ENCODE measurements at places on chromosomes 7 and 10. TPM values are rescaled to one million over a fixed set of nuclear protein-coding genes. Genes with fewer than 3 reads are reported as not detected.

PTEN gene
- 93.9 TPM for total RNA-seq

A1CF gene
- total RNA-seq: not detected

CCDC3 gene
- not detected for total RNA-seq

GCK gene
- 0.11 TPM for total RNA-seq

ARHGAP19 gene
- 5.0 TPM for total RNA-seq

FUOM gene
- total RNA-seq: 24.5 TPM

CUZD1 gene
- 0.11 TPM for total RNA-seq

OR2A5 gene
- total RNA-seq: not detected

VPS41 gene
- total RNA-seq: 30.6 TPM

APBB1IP gene
- 9.4 TPM for total RNA-seq

SHH gene
- not detected for total RNA-seq

ZC3HAV1L gene
- total RNA-seq: 10.9 TPM

FANK1 gene
- 13.3 TPM for total RNA-seq

ZDHHC16 gene
- 69.1 TPM for total RNA-seq

GRCh38 chr7:136189506-136189998 is 212.4 kb upstream of the MTPN start:
- DNase-seq: no peak

DNA sequence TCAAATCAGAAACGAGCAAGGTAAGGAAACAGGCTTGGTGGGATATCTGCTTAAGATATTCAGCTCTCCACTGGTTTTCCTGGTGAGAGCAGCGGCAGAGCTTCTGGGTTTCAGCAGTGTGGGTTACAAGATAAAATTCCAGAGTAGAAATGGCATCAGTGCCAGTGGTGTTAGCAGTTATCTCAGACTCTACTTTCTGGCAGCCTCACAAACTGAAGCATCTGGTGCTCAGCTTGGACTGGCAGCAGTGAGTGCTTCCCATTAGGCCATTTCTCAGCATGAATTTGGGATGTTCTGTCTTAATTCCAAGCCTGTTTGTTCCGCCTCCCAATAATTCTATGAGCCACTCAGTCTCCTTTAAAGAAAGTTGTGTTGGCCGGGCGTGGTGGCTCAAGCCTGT is 6.9 kb upstream of the GSTO2 start:
- DNase-seq: no peak

DNA sequence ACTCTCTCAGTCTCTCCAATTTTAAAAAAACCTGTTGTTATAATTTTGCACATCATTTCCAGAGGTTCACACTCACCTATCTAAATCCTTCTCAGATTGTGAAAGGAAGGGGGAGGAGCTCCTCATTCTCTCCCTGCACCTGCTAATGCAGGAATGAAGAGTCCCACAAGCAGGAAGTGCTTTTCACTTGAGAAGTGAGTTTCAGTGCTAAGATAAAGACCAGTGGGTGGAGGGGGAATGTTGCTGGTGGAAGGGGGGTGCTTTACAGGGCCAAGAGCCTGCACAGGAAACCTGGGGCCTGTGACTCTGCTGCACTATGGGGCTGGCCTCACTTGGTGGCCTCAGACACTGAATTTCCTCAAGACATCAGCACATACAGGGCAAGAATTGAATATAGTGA is 176.4 kb downstream of the PTPN20 start:
- no peak for DNase-seq

GRCh38 chr10:83432261-83433045 is 706.9 kb upstream of the GHITM start:
- no peak for DNase-seq

- no peak for DNase-seq
Observed at GRCh38 chr10:7941576-7941975, 112.9 kb upstream of the GATA3 start.

- DNase-seq: no peak
Observed at GRCh38 chr7:30975256-30975899, 11.6 kb downstream of the GHRHR start.

DNA sequence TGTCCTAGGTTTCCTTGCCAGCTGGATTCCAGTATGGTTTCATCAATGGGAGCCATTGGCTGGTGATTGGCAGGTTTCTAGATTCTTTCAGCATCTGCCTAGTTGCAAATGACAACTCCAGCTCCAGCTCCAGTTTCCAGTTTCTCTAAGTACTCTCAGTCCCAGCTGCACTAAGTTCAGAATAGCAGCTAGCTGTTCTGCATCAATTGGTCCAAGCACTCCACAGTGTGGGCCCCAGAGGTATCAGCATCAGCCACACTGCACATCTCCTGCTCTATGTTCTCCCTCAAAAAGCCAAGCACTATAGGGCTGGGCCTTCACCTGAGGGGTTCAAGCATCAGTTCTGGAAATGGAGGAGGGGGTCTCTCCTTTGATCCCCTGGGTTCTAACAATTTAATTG is 143.4 kb downstream of the VPS50 start:
- DNase-seq: no peak

DNA sequence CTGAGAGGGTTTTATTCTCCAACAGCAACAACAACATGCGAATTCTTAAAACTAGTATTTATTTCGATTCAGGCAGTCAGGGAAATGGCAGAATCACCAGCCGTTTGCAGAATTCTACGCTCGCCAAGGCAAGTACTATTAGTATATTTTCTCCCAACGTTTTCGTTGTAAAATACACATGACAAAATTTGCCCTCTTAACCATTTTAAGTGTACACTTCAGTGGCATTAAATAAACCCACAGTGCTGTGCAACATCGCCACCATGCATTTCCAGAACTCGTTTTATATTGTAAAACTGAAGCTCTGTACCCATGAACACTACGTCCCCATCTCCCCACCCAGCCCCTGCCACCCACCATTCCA is 10.8 kb downstream of the EN2 start:
- DNase-seq: no peak

DNA sequence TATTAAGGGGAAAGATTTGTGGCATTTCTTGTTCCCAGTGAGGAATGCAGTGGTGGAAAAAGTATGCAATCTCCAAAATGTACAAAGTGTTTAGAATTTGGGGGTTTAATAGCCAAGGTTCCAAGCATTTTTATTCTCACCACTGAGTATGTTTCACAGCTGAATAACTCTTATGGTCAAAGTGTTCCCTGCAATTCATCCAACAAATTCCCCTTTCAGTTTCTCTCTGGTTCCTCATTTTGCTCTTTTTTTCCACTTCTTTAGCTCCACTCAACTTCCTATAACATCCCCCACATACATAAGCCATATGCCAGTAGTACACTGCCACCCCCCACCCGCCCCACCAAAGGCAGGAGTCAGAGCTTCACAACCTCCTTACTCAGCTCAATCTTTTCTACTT is 4.6 kb downstream of the HECW1 start:
- DNase-seq: peak; percentile 32

DNA sequence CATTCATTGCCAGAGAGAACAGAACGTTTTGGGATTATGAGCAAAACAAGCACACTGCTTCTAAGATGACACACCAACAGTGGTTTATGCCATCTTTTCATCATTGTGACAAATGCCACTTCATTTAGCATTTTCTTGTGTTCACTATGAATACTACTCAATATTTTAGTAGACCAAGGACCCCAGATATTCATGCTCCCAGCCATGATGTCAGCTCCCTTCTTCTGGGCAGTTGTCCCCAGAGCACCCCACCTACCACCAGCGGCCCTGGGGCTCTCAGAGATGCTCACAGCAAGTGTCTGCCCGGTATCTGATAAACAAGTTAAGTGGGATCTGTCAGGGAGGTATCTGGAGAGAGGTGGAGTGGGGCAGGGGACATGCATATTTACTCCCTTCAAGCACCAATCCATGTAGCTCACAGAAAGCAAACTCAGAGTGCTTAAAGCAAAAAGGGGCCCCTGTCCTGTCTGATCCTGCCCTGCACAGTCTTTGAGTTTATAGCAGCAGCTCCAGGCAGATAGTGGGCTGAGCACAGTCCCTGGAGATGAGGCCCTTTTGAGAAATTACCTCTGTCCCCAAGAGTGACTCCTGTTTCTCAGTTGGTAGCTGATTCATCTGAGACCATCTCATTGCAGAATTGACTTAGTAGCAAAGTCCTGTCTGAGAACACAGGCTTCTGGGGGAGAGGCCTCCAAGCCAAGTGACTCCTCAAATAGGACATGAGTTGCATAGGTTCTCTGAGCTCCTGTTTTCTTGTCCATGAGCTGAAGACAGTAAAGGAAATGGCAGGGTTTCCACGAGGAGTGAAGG is 281.8 kb upstream of the KLF6 start:
- DNase-seq: no peak

- no peak for DNase-seq
Observed at GRCh38 chr10:4494551-4494950, 331.5 kb upstream of the AKR1E2 start.

DNA sequence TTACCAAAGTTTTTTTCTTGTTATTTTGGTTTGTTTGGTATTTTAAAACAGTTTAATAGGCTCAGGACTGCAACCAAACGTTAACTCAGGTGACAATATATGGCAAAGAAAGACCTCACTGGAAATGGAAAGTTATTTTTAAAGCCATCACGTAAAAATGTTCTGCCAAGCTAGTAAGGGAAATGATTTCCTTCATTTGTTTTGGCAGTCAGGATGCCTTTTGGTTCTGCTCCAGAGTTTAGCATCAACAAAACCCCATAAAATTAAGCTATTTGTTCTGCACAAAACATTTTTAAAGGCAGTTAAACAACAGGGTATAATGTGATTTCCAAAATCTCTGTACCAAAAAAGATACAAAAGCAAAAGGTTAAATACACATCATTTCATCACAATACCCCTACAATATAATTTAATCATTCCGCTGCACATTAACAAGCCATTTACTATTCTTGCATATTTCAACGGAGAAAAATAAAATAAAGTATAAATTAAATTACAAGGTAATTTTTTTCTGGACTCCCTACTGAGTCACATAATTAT is 172.4 kb downstream of the SEMA3E start:
- DNase-seq: no peak

- peak; percentile 37 for DNase-seq
Observed at GRCh38 chr10:57579926-57580325, 687.8 kb downstream of the IPMK start.

- no peak for DNase-seq
Observed at GRCh38 chr10:26835025-26835424, 25.7 kb downstream of the ABI1 start.

GRCh38 chr7:128264477-128264876 is 23.4 kb downstream of the LEP start:
- DNase-seq: no peak

DNA sequence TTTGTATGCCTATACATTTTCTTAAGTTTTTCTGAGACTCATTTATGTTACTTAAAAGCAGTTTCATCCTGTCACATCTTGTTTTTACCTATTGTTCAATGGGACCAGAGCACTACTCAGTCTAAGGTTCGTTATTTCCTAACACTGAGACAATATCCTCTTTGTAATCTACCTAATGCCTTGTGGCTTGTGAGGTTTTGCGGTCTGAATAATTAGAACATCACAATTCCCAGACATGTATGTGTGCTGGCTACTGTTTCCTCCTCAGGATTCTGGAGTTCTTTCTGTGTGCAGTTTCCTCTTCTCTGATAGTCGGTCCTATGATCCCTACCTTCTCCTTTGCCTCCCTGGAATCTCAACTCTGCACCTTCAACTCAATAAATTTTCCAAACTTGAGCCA is 620.2 kb downstream of the ANKRD7 start:
- no peak for DNase-seq

- DNase-seq: no peak
Observed at GRCh38 chr7:31549611-31550010, 35.7 kb downstream of the ITPRID1 start.

GRCh38 chr10:436911-437665 is 252.4 kb downstream of the DIP2C start:
- no peak for DNase-seq

GRCh38 chr10:130028465-130028819 is 64.4 kb upstream of the EBF3 start:
- DNase-seq: peak; percentile 58

DNA sequence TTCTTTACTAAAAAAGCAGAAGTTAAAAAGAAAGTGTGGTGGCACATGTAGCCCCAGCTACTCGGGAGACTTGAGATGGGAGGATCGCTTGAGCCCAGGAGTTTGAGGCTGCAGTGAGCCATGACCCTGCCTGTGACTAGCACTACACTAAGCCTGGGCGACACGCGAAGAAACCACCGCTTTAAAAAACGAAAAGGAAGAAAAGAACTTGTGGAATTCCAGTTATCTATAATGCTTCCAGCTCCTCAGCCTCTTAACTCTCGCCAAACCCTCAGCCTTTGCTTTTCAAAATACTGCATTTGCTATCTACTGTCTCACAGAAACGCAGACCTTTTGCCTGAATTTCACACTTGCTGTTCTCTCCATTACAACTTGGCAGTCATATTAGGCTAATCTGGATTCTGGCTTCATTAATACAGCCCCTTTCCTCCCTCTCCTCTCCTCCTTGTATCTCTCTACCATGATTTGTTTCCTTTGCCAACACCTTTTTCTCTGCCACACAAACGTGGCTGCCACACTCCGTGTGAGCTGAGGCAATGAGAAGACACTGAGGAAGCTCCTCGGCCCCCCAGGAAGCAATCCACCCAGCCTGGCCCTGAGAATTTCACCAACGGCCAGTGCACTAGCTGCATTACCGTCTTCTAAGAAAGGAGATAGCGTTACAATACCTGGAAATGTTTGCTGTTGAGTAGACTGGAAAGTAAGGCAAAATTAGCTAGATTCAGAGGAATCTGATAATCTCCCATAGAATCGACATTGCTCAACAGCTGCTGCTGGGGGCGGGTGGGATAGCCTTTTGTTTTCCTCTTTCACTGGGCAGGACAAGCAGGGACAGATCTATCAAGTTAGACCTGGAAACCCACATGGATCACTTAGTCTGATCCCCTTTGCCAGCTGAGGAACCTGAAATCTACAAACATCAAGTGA is 37.2 kb downstream of the CALML5 start:
- DNase-seq: peak; percentile 37

- DNase-seq: no peak
Observed at GRCh38 chr10:12777840-12778585, 223.5 kb downstream of the CCDC3 start.

DNA sequence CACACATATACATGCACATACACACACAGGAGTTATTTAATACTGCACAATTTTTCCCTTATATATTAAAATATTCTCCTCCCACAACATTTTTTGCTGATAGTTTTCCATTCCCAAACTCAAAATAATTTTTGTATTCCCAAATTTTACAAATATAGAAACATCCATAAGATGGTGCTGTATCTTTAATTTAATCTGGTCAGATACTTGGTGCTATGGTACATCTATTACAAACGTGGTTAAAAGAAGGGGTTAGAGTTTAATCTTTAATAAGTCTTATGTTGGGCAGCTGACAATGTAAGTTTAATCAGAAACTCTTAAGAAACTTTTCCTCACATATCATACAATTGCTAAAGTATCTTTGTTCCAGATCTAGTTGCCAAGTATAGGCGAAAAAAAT is 10.2 kb upstream of the CADPS2 start:
- no peak for DNase-seq

DNA sequence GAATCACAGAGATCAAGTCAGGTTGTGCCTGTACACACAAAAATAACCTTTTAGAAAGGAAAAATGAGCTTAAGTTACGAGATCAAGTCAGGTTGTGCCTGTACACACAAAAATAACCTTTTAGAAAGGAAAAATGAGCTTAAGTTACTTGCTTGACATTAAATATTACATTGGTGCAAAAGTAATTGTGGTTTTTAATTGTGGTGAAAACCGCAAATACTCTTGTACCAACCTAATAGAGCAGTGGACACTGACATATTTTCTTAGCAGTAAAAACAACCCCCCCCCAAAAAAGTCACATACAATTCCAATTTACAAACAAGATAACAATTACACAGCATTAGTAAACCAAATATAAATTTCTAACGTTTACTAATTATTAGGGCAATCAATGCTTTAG is 595.6 kb downstream of the GRM8 start:
- no peak for DNase-seq
